ENCODE measurements at places on chromosomes 12 and 14. TPM values are rescaled to one million over a fixed set of nuclear protein-coding genes. Genes with fewer than 3 reads are reported as not detected.
A peak's percentile ranks its signal among the peaks of the same experiment; 100 is the strongest.

DNA sequence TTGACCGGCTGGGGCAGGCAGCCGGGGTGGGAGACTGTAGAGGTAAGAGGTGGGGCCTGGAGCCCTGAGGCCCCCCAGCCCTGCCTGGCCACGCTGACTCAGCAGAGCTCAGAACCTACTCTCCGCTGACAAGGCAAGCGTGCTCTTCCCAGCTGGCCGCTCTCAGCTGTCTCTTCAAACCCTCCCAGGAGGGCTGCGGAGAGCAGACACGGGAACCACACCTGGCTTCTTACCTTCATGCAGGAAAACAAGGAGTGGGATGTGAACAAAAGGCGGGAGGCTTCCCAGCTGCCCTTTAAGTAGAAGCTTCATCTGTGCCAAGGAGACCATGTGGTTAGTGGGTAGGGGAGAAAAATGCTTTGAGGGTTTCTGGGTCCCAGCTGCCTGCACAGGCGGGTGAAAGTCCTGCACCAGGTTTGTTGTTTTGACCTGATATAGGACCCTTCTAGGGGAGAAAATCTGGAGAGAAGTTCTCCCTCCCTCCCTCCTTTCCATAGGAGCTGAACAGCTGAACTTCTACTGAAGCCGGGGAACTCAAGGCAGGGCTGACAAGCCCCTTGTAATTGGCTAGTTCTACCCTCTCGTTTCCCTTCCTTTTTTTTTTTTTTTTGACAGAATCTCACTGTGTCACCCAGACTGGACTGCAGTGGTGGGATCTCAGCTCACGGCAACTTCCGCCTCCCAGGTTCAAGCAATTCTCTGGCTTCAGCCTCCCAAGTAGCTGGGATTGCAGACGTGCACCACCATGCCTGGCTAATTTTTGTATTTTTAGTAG lies 12.8 kb upstream of the TESC start:
- no peak for DNase-seq

The MIPOL1 gene
- 48.8 TPM for total RNA-seq

- DNase-seq = no peak
Observed at GRCh38 chr14:50786751-50787464, 44.1 kb downstream of the NIN start.

The APOLD1 gene
- 41.4 TPM for total RNA-seq

DNA sequence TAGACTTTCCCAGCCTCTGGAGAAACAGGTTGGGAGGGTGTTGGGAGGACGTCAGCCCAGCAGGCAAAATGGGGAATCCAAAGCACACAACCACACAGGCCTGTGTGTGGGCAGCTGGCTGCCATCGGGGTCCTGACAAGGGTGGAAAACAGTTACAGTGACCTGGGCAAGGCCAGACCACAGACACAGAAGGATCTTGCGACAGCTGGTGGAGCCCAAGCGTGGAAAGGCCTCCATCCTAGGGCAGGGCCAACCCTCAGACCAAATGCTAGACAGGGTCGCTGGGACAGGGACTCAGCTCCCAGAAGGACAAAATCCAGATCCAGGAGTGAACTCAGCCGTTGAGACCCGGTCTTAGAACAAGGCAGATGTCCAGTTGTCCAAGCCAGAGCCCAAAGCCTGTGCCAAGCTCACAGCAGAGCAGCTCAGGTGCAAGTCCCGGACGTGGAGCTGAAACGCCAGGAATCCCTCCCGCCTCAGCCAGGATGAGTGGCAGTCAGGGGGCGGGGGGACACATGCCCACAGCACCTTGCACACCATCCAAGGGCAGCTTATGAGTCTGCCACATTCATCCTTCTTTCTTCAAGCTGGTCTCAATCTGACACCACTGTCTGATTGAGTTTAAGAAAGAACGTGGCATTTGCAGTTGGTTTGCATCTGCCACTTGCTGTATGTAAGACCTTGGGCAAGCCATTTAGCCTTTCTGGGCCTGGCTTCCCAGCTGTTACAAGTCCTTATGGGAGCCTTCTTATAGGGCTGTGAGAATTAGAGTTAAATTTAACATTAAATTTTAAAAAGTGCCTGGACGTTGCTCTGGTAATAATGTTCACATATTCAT lies 37.6 kb downstream of the DEGS2 start:
- DNase-seq = no peak

The VRTN gene
- total RNA-seq = not detected

The CLEC2D gene
- total RNA-seq = 23.9 TPM

The SERPINA3 gene
- 1,497 TPM for total RNA-seq

DNA sequence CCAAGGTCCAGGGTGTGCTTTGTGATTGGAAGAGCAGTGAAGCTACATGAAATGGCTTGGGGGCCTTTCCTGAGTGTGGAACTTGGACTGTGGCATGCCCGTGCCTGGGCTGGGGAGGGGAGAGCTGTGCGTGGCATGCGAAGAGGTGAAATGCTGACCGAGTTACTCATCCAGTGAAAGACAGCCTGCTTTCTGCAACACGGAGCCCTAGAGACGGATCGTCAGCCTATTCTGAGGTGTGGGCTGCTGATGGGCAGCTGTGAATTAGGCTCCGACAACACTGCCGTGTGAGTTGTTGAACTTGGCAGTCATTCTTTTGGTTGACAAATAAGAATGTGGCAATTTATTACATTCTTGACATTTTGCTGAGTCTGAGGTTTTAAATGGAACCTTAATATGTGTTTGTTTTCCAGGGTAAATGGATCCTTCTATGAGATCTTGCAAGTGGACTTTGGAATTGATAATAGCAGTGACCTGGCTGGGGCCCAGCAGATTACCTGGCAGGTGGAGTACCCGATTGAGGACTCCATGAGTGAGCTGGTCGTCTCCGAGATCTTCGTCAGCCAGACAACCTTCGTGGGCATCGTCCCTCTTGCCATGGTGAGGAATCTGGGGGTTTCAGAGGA lies 453.9 kb downstream of the AACS start:
- DNase-seq = no peak

The ENDOU gene
- 1.0 TPM for total RNA-seq

- DNase-seq = no peak
Observed at GRCh38 chr14:90455100-90455571, 58.3 kb downstream of the CALM1 start.

GRCh38 chr14:22718091-22718490 lies 48.4 kb upstream of the OXA1L start:
- no peak for DNase-seq

DNA sequence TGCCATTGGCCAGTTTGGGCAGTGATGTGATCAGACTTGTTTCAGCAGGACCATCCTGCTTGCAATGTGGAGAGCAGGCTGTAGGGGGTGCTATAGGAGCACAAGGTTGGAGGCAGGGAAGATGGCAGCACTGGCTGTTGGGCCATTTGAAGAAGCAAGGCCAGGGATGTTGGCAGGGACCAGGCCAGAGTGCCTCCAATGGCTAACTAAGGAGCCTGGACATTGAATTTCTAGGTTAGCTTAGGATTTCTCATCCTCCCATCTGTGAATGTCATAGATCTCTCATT lies 23.5 kb downstream of the FGF23 start:
- no peak for DNase-seq

DNA sequence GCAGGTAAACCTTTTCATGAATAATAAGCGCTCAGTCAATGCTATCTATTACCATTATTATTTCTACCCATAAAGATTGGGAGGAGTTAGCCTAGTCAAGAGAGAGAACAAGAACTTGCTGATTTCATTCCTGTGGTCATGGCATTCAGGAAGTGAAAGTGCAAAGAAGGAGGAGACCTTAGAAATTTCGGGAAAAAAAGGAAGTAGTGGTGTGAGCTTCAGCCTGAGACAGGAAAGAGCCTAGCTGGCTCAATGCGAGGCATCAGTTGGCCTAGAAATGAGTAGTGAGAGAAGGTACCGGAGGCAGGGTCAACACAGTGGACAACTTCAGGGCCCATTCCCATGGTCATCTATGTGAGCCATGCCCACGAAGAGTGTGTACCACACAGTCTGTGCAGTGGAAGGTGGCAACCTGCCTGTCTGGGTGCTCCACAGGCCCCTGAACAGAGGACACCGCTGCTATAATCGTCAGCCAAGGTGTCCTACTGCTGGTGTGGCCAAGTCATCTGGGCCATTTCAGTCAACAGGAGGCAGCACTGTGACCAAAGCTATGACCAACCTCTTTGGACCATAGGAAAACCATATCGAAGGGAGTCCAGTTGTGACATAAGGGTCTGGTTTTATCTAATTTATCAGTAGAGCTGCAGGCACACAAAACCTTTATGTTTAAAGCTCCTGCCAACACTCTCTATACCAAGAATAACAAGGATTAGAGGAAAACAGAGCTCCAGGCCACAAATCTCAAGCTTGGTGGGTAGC lies 16.2 kb upstream of the STON2 start:
- no peak for DNase-seq

- peak; percentile 83 for DNase-seq
Observed at GRCh38 chr14:81406863-81407262, 6.7 kb upstream of the STON2 start.

DNA sequence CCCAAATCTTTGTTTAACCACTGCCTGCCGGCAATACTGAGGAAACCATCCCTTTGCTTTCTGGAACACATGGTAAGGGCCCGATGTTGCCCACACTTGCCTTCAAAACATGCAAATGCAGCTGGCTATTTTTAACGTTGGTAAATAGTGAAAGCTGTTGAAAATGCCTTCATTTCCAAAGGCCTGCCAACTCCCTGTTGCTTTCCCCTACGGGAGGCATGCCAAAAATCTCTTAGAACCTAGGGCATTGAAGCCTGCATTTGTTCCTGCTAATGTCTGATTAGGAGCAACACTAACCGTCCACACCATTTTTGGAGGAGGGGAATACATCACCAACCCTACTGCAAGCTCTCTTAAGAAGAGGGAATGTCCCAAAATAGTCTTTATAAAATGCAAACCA lies 152.6 kb upstream of the NOS1 start:
- DNase-seq = no peak

DNA sequence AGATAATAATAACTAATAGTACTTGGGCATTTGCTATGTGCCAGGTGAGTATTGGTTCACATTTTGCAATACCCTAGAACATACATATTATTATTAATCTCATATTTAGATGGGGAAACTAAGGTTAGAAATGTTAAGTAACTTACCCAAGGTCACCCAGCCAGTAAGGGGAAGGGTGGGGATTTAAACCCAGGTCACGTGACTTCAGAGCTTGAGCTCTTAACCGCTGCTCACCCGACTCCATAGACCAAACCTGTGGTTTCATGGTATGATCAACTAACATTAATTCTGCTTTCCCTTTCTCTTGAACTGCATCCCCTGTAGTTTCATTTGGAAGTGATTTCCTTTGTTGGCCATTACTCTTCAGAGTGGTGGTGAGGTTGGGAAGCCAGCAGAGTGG lies 242.3 kb downstream of the NRXN3 start:
- no peak for DNase-seq

- DNase-seq = no peak
Observed at GRCh38 chr12:99498756-99499155, 148.8 kb upstream of the GARIN6 start.

DNA sequence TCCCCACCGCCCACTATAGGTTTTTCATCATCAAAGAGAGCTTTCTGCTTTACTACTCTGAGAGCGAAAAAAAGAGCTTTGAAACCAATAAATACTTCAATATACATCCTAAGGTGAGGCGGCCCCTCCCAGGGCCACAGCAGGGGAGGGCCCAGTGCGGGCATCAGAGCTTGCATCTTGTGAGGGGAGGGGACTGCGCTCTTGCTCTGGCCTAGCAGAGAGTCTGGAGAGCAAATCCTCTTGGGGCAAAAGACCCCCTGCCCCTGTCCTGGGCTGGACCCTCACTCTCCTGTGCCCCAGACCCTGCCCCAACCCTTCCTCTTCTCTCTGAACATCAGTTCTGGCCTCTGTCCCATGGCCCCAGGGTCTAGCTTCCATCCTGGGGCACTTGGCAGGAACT lies 15.6 kb downstream of the PLEKHD1 start:
- no peak for DNase-seq

The AQP6 gene
- 0.16 TPM for total RNA-seq

The GCH1 gene
- 3.4 TPM for total RNA-seq

GRCh38 chr14:49863487-49864281 lies 11.1 kb upstream of the NEMF start:
- DNase-seq = no peak

DNA sequence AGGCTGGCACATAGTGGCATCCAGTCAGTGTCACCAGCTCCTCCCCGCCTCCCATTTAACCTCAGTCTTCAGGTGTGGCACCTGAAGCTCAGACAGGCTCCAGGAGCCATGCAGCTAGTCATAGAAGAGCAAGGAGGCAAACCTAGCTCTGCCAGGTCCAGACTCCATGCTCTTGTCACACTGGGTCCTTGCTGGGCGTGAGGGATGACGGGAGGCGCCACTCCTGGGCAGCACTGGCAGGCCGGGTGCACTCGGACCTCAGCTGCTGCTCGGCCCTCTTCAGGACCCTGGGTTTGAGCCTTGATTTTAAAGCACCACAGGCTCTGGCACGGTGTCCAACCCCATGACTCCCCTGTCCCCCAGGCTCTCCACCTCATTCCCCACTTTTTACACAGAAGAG lies 24.1 kb downstream of the ITPK1 start:
- no peak for DNase-seq

DNA sequence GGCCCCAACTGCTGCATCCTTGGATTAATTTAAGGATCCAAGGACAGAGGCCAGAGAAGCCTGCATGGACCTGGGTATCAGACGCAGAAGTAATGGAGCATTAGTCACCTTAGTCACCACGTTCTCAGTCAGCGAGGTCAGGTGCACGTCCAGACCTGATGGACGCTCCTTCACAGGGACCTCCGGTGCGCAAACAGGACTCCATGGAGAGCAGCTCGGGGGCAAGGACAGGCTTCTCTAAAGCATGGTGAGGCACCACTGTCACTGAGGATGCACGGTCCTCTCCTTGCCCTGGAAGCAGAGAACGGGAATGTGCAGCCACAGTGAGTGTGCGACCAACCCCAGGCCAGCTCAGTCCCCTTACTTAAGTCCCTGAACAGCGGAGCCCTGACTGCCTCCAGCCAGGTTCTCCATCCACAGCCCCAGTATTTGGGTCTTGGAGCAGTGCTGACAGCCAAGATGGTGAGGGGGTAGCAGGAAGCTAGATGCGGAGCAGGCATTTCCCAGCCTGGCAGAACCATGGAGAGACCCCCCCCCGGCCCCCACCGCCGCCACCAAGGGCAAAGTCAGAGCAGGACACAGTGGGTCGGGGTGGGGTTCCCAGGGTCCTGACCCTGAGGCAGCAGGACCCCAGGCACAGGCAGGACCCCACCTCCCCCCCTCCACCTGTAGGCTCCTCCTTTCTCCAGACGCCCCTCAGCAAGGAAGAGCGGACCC lies 253.4 kb upstream of the SFSWAP start:
- DNase-seq = no peak

The CLEC2A gene
- not detected for total RNA-seq

- no peak for DNase-seq
Observed at GRCh38 chr14:46734286-46734685, 82.7 kb upstream of the RPL10L start.

GRCh38 chr12:55985341-55985740 lies 11.5 kb downstream of the RAB5B start:
- no peak for DNase-seq

DNA sequence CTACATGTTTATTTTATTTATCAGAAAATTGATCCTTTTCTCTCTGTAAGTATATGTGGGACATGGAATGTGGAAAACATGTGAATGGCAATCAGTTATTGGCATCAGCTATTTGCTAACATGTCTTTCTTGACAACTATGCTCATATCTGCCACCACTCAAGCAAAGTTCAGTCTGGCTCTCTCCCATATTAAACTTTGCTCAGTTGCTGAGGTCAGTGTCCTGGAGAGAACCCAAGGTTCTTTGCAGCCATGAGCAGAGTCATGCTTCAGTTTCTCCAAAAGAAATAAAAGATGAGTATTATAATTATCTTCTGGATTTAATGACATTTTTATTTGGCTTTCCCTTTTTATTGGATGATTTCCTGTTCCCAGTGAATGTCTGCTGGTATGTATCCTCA lies 42.6 kb downstream of the A2M start:
- DNase-seq = no peak
